Stimulated activated CD4-positive, alpha-beta T cell treated with anti-CD3 and anti-CD28 coated beads, Interleukin-1b, Interleukin-23, amount 100 ng/mL, for 1 hour (primary cell): ENCODE measurements at places on chromosomes 1 and 21.

DNA sequence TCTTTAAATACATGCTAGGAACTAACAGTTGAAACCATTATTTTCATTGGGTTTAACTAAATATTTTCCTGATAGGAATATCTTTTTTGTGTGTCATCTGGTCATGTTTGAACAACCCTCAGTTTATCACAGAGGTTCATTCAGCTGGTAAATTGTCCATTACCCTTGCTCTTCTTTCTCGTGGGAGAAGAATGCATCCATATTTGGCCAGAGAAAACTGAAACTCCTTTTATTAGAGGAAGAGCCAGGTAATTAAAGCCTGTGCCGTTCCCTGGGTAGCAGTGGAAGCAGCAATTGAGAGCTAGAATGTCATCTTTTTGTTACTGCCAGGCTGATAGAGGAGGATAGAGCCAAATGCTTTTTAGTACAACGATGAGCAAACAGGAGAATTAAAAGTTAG, 587.2 kb upstream of the ZRANB2 start:
- no peak for DNase-seq

DNA sequence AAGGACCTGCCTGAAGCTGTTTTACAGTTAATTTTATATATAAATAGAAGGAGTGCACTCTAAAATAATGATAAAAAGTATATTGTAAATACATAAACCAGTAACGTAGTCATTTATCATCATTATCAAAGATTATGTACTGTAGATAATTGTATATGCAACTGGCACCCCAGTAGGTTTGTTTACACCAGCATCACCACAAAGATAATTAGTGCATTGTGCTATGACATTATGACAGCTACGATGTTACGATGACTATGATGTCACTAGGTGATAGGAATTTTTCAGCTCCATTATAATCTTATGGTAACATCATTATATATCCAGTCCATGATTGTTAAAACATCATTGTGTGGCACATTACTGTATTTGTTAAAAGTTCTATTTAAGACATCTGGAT, 185.2 kb downstream of the LBR start:
- DNase-seq = no peak

DNA sequence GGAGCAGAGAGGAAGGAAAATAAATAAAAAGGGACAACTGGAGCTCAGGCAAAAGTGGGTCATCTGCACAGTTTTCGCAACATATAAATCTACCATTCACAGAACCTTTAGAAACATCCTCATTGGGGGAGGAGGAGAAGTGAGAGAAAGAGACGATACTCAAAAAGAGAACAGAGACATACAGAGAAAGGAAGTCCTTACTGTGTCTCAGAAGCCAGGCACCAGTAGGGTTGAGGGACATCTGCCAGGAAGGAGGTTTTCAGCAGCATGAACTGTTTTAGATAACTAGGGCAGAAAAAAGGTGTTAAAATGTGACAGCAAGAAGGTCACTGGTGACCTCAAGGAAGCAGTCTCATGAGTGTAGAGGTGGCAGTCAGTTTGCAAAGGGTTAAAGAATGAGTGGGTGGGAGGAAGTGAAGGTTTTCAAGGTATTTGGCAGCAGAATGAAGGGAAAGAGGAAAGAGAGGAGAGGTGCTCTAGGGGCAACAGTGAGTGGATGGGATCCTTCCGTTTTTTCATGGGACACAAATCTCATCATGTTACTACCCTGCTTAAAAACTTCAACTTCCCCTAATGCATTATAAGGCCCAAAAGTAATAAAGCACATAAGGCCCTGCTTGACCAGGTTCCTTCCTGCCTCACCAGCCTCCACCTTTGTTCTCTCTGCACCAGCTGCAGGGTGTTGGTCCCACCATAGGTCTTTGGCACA, 9.5 kb downstream of the JAK1 start:
- no peak for DNase-seq

DNA sequence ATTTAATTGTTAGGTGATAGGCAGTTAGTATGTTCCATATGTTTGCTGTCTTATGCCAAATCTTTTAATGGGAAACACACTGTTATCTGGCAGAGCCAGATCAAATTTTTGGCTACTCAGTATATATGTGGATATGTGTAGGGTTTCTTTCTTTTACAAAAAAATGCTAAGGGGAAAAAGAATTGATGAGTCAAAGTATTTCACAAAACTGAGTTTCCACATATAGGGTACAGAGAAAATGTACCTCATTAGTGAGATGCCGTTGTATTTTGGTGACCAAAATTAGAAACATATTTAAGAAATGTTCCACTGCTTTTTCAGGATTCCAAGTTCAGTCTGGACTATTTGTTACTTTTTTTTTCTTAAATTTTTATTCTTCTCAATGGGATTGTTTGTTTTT, 201.2 kb upstream of the PTGFR start:
- DNase-seq = no peak

DNA sequence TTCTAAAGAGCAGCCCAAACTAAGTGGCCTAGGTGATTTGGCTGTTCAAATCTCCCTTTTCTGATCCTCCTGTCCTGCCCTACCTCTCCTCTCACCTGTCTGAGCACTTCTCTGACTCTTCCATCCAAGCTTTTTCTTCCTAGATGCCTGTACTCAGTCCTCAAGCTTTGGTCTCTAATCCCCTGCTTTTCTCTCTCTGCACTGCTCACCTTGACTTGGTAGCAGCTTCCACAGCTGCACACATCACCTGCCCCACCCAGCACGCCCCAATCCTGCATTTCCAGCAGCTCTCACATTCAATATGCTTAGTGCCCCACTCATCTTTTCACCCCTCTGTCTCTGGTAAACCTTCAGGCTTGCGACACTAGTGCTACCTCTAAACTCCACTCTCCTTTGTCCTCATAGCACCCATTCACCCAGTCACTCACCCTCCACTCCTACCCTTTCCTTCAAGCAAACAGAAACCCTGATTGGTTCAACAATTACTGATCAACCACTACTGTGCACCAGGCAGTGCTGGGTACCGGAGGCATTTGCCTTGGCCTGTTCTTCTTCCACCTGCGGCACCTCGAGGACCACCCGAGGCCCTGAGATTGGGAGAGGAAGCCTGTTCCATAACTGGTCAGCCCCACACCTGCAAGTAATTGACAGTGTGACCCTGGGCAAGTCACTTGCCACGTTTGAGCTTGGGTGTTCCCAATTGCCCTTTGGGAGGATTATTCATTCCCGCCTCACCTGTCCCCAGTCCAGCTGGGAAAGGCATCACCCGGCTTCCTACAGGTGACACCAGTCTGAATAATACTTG, 136.1 kb upstream of the EDN2 start:
- no peak for DNase-seq

DNA sequence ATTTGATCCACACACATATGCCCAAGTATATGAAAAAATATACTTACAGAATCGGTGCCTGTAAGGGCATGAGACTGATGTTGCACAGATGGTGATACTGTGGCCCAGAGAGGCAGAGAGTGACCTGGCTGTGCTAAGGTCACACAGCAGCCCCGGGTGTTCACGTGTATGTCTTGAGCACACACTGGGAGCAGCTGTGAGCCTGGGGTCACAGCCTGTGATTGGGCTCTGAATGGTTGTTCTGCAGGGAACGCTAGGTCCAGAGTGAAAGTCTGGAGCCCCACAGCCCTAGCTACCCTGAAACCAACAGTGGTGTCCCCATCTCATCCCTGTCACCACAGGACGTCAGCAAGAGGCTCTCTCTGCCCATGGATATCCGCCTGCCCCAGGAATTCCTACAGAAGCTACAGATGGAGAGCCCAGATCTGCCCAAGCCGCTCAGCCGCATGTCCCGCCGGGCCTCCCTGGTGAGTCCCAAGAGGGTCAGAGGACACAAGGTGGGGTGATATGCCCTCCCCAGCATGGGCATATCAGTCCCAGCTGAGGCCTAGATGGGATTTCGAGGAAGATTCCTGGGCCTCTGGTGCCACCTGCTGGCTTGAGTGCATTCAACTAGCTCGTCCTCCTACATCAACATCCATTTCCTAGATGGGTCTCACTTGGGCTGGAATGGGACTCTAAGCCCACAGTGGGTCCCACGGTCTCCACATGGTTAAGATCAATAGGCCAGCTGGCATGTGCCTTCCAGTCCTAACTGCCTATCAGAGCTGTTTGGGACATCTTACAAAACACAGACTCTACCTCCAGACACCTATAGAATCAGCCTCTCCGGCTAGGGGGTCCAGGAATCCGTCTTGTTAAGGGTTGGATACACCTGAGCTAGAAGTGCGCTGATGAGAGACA, 19.7 kb downstream of the CDK18 start:
- peak; percentile 31 for DNase-seq

- DNase-seq = no peak
Observed at GRCh38 chr1:219699870-219700269, 87.0 kb upstream of the ZC3H11B start.
